NCI-H1092 (cell line): ENCODE measurements at places on chromosomes 12 and 14.
A peak's percentile ranks its signal among the peaks of the same experiment; 100 is the strongest.

GRCh38 chr14:92466059-92466458 is 47.5 kb upstream of the RIN3 start:
- DNase-seq: no peak

DNA sequence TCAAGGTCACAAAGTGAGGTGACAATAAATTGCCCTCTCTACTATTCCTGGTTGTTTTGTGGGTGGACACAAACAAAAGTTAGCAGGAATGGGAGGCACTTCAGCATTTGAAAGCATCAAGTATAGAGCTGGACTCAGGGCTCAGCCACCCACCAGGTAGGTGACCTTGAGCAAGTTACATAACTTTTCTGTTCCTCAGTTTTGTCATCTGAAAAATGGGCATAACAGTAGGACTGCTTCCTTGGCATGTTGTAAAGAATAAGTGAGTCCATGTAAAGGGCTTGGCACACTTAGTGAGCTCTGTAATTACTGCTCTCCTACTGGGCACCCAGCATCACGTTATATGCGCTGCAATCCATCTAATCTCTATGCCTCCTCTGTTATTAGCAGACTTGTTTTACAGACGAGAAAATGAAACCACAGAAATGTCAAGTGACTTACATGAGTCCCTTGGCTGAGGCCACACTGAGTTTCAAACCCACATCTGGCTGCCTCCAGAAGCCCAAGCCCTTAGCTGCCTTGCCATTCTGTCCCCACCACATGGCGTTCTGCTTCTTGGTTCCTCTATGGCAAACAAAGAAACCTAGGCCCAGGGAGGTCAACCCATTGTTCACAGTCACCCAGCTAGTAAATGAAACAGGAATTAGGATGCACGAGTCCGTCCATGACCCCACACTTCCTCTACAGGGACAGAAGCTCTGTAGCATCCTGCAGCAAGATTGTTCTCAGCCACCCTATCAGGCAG is 63.2 kb upstream of the SLC24A4 start:
- DNase-seq: no peak

DNA sequence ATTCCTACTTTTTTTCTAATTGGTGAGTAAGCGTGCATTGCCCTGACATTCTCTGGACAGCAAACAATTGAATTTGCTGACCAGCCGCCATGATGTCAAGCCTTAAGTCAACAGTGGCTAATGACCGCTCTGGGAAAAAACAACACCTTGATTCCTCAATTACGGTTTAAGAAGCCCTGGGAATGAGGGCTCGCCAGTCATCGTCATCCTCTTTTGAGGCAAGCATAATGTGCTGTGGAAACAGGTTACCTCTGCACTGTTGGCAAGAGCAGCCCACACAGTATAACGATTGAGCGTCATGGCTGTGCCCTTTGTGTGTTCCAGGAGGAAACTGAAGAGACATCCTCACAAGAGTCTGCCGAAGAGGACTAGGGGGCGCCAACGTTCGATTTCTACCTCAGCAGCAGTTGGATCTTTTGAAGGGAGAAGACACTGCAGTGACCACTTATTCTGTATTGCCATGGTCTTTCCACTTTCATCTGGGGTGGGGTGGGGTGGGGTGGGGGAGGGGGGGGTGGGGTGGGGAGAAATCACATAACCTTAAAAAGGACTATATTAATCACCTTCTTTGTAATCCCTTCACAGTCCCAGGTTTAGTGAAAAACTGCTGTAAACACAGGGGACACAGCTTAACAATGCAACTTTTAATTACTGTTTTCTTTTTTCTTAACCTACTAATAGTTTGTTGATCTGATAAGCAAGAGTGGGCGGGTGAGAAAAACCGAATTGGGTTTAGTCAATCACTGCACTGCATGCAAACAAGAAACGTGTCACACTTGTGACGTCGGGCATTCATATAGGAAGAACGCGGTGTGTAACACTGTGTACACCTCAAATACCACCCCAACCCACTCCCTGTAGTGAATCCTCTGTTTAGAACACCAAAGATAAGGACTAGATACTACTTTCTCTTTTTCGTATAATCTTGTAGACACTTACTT is 138.9 kb downstream of the HMGA2 start:
- no peak for DNase-seq

- DNase-seq: no peak
Measured at GRCh38 chr12:108551535-108551934, 9.4 kb downstream of the SART3 start.

DNA sequence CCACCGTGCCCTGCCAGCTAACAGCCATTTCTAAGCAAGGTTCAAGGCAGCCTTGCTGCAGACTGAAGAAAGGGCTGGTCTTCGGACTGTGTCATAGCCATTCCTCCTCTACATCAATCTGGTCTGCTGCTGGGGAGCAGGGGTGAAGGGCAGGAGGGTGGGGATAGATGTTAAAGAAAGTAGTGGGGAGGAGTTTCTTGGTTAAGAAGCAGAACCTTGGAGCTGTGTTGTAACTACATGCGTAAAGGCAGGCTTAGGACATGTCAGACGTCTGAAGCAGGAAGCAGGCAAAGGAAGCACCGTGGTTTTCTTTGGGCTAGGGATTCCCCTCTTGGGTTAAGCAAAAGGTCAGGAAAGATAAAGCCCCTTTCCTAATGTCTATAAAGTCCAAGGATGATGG is 18.1 kb upstream of the NEK9 start:
- no peak for DNase-seq

GRCh38 chr12:31023271-31023724 is 50.4 kb upstream of the DDX11 start:
- DNase-seq: no peak

- no peak for DNase-seq
Measured at GRCh38 chr12:79508622-79509021, 182.1 kb downstream of the PAWR start.

DNA sequence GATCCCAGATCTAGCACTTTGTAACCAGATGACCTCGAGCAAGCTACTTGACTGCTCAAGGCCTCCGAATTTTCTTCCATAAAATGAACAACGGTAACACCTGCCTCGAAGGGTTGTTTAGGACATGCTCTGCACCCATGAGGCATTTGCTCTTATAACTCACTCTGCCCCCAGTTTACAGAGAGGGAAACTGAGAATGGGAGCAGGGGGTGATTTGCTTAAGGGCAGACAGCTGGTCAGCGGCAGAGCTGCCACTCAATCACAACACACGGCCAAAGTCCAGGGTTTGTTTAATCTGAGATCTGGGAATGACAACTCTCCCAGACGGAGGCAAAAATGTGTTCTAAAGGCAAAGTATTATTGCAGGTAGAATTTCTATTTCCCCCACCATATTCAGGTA is 156.3 kb downstream of the RIMBP2 start:
- no peak for DNase-seq

DNA sequence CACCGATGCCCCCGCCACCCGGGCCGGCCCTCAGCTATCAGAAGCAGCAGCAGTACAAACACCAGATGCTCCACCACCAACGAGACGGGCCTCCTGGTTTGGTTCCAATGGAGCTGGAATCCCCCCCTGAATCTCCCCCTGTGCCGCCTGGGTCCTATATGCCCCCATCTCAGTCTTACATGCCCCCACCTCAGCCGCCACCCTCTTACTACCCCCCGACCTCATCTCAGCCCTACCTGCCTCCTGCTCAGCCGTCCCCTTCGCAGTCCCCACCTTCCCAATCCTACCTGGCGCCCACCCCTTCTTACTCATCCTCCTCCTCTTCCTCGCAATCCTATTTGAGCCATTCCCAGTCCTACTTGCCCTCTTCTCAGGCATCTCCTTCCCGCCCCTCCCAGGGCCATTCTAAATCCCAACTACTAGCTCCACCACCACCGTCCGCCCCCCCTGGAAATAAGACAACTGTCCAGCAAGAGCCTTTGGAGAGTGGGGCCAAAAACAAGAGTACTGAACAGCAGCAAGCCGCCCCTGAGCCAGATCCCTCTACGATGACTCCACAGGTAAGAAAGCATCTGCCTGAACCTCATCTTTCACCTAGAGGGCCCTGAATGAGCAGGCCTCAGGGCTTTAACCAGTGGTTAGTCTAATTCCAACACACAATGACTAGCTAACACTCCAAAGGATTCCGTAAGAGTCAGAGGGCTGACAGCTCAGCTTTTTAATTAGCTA is 851 bp downstream of the YLPM1 start:
- DNase-seq: peak; percentile 50
